Stomach (tissue), 19 donors: ENCODE measurements at places on chromosomes 2 and 18. TPM values are rescaled to one million over a fixed set of nuclear protein-coding genes. Genes with fewer than 3 reads are reported as not detected.

Gene CCDC121
- 2.4 TPM for polyA plus RNA-seq

Gene CYRIA
- 3.2 TPM for polyA plus RNA-seq

Gene COL4A4
- 0.44 TPM for polyA plus RNA-seq

Gene KCNG2
- not detected for polyA plus RNA-seq

Gene ATP6V1B1
- not detected for polyA plus RNA-seq

Gene REG1B
- polyA plus RNA-seq = 52.9 TPM

Gene CCDC150
- 1.0 TPM for polyA plus RNA-seq

Gene ZNF804A
- polyA plus RNA-seq = 0.03 TPM

Gene SNTG2
- polyA plus RNA-seq = 0.90 TPM
